ENCODE measurements at places on chromosomes 2 and 18.

GRCh38 chr2:111207851-111208250 lies 87.1 kb downstream of the BCL2L11 start:
- DNase-seq = no peak

DNA sequence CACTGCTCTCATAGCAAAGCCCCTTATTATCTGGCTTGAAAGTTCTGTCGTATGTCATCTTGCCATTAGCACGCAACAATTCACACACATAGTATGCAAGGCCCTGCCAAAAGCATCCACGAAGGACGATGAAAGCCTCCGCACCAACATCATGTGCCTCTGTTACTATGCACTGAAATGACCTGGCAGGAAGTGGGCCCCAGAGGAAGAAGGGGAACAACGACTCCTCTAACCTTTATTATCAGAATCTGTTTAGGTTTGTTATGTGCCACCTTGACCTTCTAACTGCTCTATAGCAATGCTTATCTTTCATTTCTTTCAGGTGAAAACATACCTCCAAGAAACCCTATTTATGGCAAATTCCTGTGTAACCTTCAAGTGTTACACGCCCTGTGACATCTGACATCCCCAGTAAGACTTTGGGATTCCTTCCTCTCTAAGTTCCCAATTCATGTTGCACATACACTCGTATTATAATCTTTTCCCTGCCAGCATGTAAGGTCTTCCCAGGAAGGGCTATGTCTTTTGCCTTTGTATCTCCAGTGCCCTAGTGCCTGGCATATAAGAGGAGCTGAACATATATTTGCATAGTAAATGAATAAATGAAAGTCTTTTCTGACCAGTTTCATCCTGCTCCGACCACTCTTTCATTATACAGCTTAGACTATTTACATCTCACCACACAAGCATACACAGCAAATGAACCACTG lies 7.0 kb upstream of the NDUFV2 start:
- no peak for DNase-seq

DNA sequence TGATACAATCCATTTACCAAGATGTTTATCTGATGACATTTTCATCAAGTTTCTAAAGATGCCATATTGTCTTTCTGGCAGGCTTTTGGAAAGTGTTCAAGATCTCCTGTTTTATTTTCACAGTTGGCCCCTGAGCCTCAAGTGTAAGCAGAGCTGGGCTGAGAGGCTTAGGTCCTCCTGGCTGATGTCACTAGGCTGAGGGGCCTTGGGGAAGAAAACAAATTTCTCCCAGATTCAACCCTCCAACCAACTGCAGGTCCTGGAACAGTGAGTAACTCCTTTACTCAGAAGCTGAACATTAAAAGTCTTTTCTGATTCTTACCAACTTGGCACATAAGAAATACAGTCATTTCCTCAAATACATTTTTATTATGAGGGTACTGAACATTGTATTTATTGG lies 14.9 kb upstream of the IL1RL1 start:
- DNase-seq = no peak

- DNase-seq = no peak
Observed at GRCh38 chr2:9287400-9288045, 80.9 kb downstream of the ASAP2 start.

- no peak for DNase-seq
Observed at GRCh38 chr2:120565929-120566328, 169.7 kb upstream of the GLI2 start.

- DNase-seq = no peak
Observed at GRCh38 chr2:195520671-195521155, 136.3 kb upstream of the SLC39A10 start.

DNA sequence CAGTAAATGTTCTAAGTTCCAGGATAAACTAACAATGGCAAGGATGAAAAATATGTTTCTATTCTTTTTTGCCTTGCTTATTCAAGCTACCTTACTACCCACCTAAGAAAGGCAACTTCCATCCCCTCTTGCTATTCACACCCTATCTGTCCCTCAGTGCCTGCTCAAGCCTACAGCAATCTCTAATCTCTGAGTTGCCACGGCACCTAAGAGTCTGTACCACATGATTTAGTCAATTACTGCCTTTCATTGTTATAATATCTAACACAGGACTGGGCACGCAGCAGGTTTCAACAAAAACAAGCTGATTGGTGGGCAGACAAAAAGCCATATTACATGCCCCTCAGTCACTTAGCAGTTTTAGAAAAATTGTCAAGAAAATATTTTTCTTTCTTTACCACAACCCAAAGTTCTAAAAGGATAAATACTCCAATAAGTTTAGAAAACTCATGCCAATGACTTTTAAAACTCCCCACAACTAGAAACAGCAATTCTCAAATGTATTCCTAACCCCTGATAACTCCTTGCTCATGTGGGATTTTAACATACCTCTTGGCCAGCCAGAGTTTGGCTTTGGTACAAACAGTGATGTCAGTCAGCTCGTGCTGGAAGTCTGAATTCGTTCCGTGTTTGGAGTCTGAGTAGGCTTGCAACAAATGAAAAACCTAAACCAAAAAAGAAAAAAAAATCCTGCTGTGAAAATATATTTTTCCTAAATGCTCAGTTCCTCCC lies 117.3 kb upstream of the ZFP36L2 start:
- no peak for DNase-seq

- DNase-seq = no peak
Observed at GRCh38 chr2:207867056-207867455, 97.3 kb upstream of the FZD5 start.

GRCh38 chr2:25797620-25798488 lies 80.4 kb downstream of the ASXL2 start:
- DNase-seq = no peak

DNA sequence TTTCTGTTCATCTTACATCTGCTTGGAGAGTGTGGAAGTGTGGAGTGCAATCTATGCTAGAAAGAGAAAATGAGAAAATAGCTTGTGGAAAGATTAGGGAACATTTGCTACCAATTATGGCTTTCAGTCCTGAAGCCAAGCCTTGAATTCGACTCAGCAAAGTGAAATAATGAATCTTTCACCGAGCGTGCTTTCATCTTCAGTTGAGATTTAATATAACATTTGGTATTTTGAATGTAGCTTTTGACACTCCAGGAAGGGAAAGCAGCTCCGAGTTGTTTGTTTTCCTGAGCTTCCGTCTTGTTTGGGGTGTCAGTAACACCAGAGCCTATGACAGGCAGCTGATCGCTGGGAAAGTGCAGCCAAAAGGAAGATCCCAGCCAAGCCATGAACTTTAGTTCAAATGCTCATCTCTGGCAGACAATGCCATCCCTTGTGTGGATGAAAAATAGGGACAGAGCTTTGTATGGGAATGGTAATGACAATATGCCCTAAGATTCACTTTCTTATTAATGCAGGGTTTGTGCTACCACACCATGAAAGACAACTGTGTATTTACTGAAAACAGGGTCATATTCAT lies 25.0 kb upstream of the PHLPP1 start:
- DNase-seq = no peak

- no peak for DNase-seq
Observed at GRCh38 chr2:216683846-216684245, 11.5 kb downstream of the IGFBP5 start.

DNA sequence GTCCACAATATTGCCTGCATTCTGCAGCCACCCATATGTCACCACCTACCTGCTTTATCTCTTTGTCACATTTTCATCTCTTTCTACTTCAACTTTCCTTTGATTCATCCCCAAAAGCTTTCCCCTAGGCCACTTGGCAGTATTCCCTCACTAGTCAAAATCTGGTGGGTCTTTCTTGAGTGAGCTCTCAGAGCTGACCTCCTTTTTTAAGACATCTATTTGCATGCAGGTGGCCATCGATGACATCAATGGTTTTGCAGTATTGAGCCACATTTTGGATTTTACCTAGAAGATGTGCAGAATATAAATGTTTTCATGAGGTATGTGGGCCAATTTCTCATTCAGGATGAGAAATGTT lies 133.4 kb upstream of the REG3A start:
- no peak for DNase-seq

DNA sequence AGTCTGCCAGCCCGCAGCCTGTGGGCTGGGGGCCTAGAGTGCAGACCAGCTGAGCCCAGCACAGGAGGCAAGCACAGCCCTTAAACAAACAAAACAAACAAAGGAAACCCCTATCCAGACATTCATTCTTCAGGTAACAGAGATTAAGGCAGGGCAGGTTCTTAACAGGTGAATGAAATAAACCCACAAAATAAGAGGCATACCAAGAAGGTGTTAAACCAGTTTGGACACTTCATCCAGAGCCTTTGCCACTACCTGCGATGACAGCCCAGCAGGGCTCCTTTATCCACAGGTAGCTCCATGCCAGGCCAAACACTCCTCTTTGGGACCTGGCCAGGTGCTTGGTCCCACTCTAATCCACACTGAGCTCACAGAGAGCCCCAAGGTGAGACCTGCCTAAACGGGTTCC lies 209.7 kb upstream of the SIX2 start:
- DNase-seq = no peak

- DNase-seq = no peak
Observed at GRCh38 chr2:209577376-209578357, 153.8 kb downstream of the MAP2 start.

- peak; percentile 5 for DNase-seq
Observed at GRCh38 chr2:127607399-127607908, 38.5 kb upstream of the GPR17 start.

DNA sequence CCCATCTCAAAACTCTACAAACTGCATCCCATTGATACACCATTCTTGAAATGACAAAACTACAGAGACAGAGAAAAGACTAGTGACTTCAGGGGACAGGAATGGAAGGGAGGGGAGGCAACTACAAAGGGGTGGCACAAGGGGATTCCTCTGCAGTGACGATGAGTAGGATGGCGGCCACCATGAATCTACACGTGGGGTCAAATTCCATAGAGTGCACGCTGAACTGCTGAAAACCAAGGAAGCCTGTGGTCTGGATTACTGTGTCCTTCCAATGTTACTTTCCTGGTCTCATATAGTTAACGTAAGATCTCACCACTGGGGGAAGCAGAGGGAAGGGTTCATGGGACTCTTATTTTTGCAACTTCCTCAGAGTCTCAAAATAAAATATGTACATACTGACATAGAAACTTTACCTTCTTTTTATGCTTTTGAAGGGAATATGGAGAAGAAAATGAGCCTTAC lies 23.6 kb downstream of the COX7A2L start:
- no peak for DNase-seq

DNA sequence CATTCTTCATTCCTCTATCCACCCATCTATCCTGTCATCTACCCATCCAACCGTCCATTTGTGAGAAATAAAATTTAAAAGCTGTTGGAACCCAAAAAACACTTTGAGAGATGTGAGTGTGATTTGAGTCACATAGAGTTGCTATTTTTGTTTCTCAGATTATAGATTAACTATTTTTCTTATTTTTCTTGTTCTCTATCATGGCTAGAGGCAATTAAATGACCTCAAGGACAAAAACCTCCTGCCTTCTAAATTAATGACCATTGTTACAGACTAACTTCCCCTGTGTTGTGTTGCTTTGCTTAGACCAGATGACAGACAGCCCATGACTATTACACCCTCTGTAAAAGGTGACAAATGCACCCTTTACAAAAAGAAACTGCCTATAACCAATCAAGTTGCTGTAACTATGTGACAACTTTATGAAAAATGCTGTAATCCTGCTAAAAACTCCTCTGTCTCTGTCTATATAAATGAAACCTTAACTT lies 207.9 kb upstream of the CXCR4 start:
- DNase-seq = no peak

DNA sequence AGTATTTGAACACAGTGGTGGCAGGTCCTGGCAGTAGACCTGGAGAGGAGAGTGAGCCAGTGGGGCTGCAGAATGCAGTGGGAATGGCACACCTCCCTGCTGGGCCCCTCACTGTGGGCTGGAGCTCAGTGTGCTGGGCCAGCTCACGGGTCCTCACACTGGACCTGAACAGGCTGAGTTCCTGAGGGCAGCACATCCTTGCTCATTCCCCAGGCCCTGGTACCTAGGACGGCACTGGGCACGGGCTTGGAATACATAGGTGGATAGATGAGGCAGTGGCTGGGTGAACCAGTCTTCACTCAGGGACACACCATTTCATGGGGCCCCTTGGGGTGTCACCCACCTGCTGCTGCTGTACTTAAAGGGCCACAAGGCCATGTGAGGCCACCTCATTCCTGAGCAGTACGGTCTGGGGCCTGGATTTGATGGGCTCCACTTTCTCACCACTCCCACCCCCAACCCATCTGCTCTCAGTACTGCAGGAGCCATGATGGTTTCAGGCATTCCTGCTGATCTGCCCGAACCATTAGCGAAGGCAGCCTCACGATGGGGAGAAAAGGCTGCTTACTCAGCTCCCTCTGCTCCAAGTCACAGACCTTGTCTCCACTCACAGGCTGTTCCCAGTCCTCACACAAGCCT lies 4.2 kb downstream of the TMEM177 start:
- no peak for DNase-seq

Measured in D721Med (cell line).